ENCODE measurements at places on chromosomes 6 and 20.

- DNase-seq, result no peak
- no peak overlapping the region for H3K4me3 ChIP-seq
- no peaks in the 10 kb centered on the region for H3K36me3 ChIP-seq
Measured at GRCh38 chr6:106442395-106442794, 81.9 kb downstream of the CRYBG1 start.

- no peak overlapping the region for H3K4me3 ChIP-seq
- no peak overlapping the region for H3K27ac ChIP-seq
- no peak for DNase-seq
- peaks cover 7% of the 10 kb centered on the region for H3K4me1 ChIP-seq
- H3K27me3 ChIP-seq, result no peaks in the 10 kb centered on the region
Measured at GRCh38 chr6:144758602-144759001, 473.5 kb downstream of the UTRN start.

DNA sequence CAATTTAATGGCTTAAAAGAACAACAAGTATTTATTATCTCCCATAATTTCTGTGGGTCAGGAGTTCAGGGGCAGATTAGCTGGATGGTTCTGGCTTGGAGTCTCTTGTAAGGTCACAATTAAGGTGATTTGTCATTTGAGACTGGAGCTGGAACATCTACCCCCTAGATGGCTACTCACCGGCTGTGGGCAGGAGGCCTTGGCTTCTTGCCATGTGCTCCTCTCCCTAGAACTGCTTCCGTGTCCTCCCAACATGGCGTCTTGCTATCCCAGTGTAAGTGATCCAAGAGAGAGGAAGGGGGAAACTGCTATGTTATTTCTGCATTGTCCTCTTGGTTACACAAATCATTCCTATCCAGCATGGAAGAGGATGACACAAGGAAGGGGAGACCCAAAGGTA, 210.2 kb upstream of the ECI2 start:
- no peak overlapping the region for H3K27ac ChIP-seq
- no peak overlapping the region for H3K4me3 ChIP-seq
- no peak for DNase-seq
- H3K4me1 ChIP-seq, result no peaks in the 10 kb centered on the region
- no peaks in the 10 kb centered on the region for H3K36me3 ChIP-seq

DNA sequence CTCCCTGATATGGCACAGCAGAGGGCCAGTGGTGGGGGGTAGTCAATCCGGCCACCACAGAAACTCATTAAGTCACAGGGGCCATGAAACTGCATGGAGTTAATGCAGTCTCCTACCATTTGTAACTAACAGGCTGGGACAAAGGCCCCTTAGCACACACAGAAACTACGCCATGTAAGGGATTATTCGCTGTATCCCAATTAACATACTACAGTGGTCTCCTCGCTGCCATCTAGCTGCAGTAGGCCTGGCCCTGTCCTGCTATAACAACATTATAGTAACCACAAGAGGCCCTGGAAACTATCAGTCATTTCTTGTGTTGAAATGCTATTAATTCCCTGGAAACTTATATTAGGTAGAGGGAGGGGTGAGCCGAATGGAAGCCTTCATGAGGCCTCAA, 72.3 kb upstream of the CCN2 start:
- H3K4me1 ChIP-seq, result peaks cover 3% of the 10 kb centered on the region
- DNase-seq, result no peak
- H3K4me3 ChIP-seq, result no peak overlapping the region
- no peak overlapping the region for H3K27ac ChIP-seq
- no peaks in the 10 kb centered on the region for H3K27me3 ChIP-seq

GRCh38 chr20:35595901-35596300, 19.7 kb upstream of the SPAG4 start:
- no peak overlapping the region for H3K27ac ChIP-seq
- H3K4me1 ChIP-seq, result no peaks in the 10 kb centered on the region
- no peak for DNase-seq
- H3K27me3 ChIP-seq, result peaks cover 60% of the 10 kb centered on the region
- no peak overlapping the region for H3K4me3 ChIP-seq
- H3K36me3 ChIP-seq, result no peaks in the 10 kb centered on the region

GRCh38 chr20:38337561-38338140, 8.6 kb upstream of the LBP start:
- H3K27ac ChIP-seq, result no peak overlapping the region
- DNase-seq, result peak; percentile 19
- H3K4me3 ChIP-seq, result no peak overlapping the region
- peaks cover 30% of the 10 kb centered on the region for H3K27me3 ChIP-seq

- DNase-seq, result no peak
- peaks cover 56% of the 10 kb centered on the region for H3K27me3 ChIP-seq
- no peak overlapping the region for H3K27ac ChIP-seq
- H3K4me1 ChIP-seq, result peaks cover 4% of the 10 kb centered on the region
Measured at GRCh38 chr6:166162599-166163342, 4.9 kb downstream of the TBXT start.

DNA sequence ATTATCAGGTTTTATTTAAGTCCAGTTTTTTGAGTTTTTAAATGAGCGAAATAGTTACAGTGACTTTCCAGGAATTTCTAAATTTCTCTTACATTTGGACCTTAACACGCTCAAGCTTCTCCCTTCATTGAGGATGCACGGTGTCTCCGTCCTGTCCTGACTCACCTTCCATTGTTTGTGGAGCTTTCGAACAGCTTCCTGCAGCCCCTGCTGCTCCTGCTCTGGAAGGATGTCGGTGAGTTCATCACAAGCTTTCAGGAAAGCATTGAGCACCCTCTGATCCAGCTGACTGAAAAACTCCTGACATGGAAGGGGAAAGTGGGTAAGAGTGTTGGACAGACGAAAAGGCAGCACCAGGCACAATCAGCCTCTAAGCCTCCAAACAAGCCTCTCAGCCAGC, 183.7 kb downstream of the SYNE1 start:
- no peaks in the 10 kb centered on the region for H3K27me3 ChIP-seq
- peaks cover under 1% of the 10 kb centered on the region for H3K4me1 ChIP-seq
- no peak for DNase-seq
- no peaks in the 10 kb centered on the region for H3K36me3 ChIP-seq
- H3K4me3 ChIP-seq, result no peak overlapping the region

DNA sequence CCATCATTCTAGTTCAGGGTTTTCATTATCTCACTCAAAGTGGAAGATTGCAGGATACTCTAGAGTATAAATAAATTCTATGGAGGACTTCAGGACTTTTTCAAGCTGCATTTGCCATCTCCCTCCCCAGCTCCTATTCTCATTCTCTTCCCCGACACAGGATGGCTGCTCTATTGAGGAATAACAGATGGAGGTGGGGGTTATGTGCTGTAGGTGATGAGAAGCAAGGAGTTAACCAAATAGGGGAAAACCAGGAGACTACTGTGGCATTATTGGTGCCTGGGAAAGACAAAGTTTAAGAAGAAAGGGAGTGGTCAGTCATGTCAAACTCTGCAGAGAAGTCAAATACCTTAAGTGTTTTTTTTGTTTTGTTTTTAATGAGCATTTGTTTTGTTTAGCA, 109.3 kb downstream of the GRIK2 start:
- no peak overlapping the region for H3K4me3 ChIP-seq
- no peaks in the 10 kb centered on the region for H3K36me3 ChIP-seq
- DNase-seq, result no peak
- no peak overlapping the region for H3K27ac ChIP-seq
- no peaks in the 10 kb centered on the region for H3K27me3 ChIP-seq

All from progenitor cell of endocrine pancreas (in vitro differentiated cells).